ENCODE measurements at places on chromosomes 4 and X.

- DNase-seq = no peak
Measured at GRCh38 chr4:57494821-57495220, 384.6 kb upstream of the IGFBP7 start.

DNA sequence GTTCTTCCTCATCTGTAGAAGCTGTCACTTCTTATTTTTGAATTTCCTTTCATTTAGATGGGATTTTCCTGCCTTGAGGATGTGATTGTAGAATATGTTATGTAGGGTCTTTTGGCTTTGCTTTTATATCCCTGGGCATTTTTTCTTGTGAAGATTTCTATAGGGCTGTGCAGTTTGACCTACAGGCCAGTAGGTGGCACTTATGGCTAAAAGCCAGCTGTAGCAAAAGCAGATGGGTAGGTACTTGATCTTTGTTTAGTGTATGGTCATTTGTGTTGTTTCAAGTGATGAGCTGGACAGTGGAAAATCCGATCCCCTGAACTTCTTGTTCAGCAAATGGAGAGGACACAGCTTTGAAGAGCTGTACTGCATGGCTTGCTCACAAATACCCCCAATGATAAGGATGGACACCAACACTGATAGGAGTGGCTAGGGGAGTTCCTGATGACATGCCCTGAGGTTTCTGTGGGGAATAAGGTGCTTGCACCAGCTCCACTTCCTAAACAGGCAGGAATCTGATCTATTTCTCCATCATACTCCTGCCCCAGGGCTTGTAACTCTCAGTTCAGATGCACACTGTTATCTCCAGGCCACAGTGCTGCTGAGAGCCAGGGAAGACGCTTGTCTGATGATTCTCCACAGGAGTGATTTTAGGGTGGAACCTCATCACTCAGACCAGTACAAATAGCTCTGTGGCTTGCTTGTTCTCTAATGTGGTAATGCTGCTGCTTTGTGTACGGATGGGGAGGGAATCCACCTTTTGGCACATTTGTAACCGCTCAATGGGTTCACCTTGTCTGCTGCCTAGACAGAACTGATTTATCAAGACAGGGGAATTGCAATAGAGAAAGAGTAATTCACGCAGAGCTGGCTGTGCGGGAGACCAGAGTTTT, 417.1 kb upstream of the MAGEB16 start:
- DNase-seq = no peak

GRCh38 chr4:153529646-153530045, 63.5 kb downstream of the TMEM131L start:
- DNase-seq = no peak

- DNase-seq = no peak
Measured at GRCh38 chr4:40363382-40363920, 28.3 kb downstream of the CHRNA9 start.

DNA sequence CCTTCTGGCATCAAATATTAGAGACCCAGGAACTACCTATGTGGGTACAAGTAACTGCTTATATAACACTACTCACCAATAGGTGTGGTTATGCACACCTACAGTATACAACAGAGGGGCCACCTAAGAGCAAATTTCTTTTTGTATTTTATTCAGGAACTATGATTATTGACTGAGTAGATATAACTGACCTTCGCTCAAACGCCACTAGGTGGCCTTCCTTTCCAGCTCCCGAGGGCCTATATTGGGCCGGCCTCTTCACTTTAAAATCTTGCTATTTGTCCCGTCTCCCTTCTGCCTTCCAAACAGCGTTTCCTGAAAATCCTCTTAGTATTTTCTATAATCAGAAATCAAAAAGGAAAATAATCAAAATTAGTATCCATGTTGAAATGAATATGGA, 19.9 kb upstream of the PABPC5 start:
- DNase-seq = no peak

GRCh38 chr4:178752954-178753525, 1310.8 kb upstream of the AGA start:
- no peak for DNase-seq

GRCh38 chrX:110415440-110416170, 57.0 kb downstream of the RTL9 start:
- DNase-seq = no peak

DNA sequence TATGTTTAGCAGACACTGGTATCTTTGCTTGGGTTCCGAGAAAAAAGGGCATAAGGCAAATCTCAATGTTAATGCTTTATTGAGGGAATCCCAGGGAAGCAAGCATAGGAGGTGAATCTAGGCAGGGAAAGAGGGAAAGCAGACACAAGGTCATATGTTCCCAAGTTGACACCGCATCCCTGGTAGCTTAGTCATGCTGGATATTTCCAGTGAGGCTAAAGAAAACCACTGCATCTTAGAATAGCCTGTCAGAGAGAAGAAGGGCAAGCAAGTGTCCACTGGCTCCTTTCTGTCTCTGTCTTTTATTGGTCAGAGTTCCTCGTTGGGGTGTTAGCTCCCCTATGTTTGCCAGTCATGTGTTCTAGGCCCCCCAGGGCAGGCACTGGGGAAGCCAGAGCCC, 104.7 kb downstream of the NKX6-1 start:
- no peak for DNase-seq

- DNase-seq = no peak
Measured at GRCh38 chr4:32789026-32789608, 2068.9 kb downstream of the PCDH7 start.

- DNase-seq = no peak
Measured at GRCh38 chr4:127957105-127957504, 7.9 kb downstream of the MFSD8 start.

DNA sequence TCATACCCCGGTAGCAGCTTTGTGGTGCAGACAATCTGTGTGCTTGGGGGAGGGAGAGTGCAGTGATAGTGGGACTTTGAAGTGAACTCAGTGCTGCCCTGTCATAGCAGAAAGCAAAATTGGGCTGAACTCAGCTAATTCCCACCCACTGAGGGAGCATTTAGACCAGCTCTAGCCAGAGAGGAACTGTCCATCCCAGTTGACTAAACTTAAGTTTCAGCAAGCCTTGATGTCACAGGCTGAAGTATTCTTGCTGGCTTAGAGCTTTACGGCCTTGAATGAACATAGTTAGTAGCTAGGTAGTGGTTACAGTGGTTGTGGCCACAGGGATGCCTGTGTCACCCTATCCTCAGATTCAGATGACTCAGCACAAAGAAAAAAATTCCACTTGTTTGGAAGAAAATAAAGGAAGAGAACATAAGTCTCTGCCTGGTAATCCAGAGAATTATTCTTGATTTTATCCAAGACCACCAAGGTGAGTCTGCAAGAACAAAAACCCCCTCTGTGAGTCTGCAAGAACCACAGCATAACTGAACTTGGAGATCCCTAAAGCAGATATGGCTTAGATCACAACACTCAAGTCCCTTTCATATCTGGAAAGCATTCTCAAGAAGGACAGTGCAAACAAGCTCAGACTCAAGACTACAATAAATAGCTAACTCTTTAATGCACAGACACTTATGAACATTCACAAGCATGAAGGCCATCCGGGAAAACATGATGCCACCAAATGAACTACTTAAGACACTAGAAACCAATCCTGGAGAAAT, 39.4 kb downstream of the ADH7 start:
- no peak for DNase-seq

DNA sequence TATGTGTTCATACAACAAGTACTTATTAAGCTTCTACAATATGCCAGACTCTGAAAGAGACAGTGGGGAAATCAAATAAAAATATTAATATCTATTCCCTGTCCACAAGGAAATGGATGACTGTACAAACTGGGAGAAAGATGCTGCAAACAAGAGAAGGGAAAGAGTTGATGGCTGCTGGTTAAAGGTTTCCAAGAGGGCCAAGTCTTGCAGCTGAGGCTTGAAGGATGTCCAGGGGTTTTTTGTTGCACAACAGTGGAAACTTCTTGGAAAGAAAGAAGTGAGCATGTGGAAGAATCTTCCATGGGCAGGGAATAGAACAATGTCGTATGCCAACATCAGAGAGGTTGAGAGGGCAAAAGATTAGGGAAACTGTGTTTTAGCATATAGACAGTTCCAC, 95.8 kb downstream of the MID1 start:
- DNase-seq = no peak

DNA sequence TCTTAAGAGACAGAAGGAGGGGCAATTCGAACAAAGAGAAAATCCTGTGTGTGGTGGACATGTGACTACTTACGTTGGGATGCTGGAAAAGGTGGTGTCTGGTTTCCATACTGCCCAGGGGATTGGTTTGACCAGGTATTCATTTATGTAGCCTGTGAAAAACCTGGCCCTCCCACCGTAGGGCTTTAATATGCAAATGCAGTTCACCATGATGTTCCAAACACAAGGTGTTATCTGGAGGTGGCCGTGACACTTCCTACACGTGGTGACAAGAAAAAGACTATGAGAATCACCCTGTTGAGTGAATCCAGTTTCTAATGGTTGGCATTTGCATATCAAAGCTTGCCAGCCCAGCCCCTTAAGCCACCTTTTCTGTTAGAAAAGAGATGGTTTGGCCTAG, 27.9 kb downstream of the UGT2B4 start:
- DNase-seq = no peak

DNA sequence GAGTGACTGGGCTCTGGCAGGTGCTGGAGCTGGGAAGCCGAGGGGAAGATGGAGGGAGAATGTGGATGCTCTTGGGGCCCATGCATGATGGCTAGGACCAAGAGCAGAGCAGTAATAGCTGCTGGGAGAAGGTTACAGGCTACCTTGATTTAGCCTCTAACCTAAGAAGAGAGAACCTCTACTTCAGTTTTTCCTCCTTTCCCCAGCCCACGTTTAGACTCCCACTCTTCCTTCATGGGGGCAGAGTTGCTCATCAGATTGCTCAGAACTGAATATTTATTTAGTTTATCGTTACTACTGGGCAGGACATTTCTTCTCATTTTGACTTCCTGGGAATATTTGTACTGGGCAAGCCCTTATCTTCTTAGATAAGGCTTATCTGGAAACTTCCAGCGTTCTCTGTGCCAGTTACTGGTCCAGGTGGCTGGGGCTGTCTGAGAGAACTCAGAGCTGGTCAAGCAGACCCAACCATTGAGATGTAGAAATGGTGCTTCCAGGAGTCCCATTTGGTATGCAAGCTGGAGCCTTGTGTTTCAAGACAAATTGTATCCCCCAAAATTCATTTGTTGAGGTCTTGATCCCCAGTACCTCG, 442.9 kb upstream of the BOD1L1 start:
- DNase-seq = no peak

DNA sequence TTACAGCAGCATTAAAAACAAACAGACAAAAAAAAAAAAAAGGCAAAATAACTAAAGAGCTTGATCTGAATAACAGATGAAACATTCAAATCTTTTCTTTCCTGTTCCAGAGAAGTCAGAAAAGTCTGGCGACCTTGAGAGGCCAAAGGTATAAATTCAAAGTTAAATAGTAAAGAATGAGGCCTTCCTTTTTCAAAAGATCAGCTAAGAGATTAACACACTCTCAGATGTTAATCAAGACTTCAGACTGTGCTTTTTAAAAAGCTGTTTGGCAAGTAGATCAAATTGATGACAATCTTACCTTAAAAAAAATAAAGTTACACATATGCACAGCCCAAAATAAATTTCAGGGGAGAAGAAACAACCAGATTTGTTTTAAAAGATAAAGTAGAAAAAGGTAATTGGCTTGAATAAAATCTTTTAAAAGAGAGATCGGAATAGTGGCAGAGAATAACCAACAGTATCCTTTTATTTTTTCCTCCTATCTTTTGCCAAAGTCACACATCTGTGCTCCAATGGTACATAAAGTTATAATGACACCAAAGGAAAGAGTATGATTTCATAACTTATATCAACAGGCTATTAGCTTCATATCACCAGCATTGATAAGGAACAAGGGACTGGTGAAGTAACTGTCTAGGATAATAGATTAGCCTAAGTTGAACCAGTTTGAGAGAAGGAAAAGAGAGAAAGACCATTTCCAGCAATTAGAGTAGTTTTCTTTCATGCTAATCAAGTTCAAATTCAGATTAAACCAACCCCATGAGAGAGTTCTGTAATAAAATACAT, 70.4 kb downstream of the METTL14 start:
- no peak for DNase-seq

DNA sequence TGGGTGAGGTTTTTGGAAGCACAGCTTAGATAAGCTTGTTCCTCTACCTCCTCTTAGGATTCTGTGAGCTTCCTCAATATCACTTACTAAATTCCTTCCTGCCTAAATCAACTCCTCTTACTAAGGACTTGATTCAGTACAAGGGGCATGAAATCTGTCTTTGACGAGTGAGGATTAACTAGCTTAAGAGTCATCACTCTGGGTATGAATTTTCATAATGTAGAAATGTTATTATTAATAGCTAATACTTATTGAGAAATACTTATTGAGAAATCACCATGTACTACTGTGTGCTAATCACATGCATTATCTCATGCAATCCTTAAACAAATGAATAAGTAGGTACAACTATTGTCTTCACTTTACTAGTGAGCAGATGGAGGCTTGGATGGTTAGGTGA, 28.6 kb downstream of the TRPC3 start:
- DNase-seq = no peak

DNA sequence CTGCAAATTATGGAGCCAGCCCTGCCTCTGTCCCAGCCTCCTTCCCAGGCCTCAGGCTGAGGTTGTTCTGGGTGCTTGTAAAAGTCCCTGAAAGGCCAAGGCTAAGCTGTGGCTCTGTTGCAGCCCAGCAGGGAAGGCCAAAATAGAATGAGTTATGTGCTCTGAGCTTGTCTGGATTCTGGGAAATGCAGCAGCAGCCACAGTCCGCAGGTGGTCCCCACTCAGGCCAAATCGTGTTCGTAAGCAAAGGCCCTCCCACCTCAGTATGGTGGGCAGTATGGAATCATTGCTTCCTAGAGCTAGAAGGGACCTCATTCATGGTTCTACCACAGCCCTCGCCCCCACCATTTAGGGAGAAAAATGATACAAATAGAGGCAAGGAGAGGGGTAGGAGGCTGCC, 4.7 kb upstream of the TCEAL1 start:
- no peak for DNase-seq

DNA sequence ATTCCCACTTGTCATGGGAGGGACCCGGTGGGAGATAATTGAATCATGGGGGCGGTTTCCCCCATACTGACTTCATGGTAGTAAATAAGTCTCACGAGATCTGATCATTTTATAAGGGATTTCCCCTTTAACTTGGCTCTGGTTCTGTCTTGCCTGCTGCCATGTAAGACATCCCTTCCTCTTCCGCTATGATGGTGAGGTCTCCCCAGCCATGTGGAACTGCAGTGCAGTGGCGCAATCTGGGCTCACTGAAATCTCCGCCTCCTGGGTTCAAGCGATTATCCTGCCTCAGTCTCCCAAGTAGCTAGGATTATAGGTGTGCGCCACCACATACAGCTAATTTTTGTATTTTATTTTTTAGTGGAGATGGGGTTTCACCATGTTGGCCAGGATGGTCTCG, 2.9 kb downstream of the HPGDS start:
- DNase-seq = no peak

DNA sequence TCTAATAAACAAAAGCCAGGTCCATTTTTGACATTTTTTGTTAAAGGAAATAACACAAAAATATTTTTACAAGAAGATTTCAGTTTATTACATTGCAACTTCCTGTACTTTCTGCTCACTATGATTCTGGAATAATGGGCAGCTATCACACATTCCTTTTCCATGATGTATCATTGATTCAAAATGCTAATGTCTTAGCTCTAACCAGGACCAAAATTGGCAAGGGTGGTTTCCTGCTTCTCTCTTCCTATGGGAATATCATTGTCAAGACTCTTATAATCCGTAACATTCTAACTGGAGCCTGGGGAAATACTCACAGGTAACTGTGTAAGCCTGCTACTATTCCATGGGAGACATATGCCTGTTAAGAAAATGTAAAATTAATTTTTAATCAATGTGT, 218.6 kb downstream of the DCAF12L2 start:
- no peak for DNase-seq

All from stimulated activated CD4-positive, alpha-beta T cell treated with anti-CD3 and anti-CD28 coated beads, TNF-alpha, amount 100 ng/mL, for 4 hours (primary cell).